Skeletal muscle cell (primary cell): ENCODE measurements at places on chromosomes 2 and 18.

GRCh38 chr2:17589406-17590035, 49.0 kb downstream of the VSNL1 start:
- no peak for DNase-seq

DNA sequence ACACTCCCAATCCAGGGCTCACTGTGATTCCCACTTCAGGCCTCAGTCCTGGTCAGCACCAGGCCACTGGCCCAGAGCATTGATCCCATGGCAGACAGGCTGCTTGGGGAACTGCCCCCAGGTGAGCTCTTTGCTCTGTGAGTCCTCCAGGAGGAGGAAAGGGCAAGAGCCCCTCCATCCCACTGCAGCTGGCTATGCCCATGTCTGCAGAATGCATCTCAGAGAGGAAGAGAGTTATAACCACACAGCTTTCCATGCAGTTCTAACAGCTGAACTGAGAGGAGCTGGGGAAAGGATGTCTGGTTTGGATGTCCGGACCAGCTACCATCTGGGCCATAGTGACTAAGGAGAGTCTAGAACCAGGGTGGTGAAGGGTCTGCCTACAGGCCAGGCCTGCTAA, 230.3 kb downstream of the DYSF start:
- DNase-seq: no peak

DNA sequence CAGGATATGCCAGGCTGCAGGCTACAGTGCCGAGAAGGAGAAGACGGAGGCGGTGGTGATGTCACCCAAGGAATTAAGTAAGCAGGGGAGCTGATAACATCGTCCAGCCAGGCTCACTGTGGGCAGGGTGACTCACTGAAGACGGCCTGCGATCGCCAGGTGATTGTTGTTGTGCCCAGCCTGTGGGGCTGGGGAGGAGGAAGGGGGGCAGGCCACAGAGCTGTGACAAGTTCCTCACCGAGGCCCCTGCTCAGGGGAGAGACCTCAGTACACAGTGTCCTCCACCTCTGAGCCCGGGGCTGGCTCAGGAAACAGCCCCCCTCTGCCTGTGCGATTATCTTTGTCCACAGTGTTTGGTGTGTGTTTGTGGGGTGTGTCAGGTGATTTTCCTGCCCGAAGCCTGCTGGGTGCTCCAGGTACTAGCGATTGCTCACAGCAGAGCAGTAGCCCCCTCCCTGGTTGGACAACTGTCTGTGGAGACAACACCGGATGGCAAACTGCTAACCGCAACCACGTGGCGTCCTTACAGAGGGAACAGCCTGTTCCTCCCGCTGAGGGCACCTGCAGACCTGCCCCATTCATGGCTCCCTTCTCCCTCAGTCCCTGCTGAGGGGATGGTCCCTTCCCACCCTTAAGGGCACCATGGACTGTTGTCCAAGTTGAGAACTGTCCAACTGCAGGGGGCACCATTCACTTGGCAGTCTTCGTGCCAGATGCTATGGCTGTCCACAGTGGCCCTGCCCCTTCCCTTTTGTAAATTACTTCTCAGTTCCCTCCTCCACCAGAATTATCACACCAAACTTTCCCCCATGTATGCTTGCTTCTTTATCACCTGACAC, 95.1 kb downstream of the ZFP36L2 start:
- peak; percentile 58 for DNase-seq

- DNase-seq: no peak
Measured at GRCh38 chr2:240990726-240991377, 7.6 kb upstream of the SNED1 start.

GRCh38 chr2:107078584-107078983, 192.6 kb upstream of the ST6GAL2 start:
- DNase-seq: no peak

DNA sequence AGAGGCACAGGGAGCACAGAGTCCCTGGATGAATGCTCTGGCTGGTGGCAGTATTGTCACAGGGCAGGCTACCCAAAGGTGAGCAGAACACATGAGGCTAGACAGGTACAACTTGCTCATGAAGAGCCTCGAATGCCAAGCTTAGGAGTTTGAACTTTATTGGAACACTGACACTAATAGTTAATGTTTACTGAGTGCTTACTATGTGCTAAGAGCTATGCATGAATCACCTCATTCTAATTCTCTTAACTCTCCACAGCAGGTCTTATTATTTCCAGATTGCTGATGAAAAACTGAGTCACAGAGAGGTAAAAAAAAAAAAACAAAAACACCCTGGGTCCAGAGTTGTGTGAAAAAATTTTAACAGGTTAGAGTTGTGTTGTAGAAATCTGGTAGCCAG, 6.1 kb upstream of the EMX1 start:
- DNase-seq: no peak

GRCh38 chr2:226478109-226478809, 321.4 kb downstream of the IRS1 start:
- DNase-seq: peak; percentile 87

DNA sequence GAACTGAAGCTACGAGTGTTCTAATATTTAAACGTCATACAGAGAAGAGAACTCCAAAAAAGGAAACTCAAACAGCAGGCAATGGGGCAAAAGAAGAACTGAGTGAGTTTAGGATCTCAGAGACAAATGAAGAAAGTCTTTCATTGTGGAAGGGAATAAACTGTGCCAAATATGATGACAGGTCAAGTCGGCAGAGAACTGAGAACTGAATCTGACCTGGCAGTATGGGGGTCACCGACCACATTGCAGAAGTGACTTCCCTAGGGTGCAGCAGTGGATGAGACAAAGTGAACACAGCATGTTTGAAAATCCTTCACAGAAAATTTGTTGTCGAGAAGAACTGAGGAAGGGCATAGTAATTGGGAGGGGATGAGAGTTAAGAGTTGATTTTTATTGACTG, 55.9 kb downstream of the TTC21B start:
- no peak for DNase-seq

GRCh38 chr2:84838434-84839145, 42.3 kb downstream of the TRABD2A start:
- DNase-seq: no peak

DNA sequence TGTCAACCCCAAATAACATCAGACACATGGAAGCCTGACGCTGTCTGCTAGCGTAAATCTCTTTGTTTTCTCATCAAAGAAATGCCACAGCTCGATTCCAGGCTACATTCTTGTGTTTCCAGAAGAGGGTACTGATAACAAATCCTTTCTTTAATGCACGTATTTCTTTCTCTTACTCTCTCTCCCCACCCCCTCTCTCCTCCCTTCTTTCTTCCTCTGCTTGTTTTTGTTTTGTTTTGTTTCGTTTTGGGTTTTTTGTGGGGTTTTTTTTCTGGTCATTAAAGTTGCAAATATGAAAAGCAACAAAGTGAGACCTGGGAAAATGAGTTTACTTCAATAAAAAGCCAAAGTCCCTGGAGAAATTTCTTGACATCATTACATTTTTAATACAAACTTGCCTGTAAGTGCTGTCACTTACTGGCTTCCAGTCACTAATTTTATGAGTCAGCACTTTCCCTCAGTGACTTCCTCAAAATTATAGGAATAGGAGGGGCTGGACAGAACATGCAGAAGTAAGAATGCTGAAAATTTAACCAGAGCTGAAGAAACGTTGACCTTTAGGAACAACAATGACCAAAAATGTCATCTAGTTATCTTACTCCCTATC, 106.7 kb upstream of the NABP1 start:
- peak; percentile 36 for DNase-seq

- DNase-seq: no peak
Measured at GRCh38 chr2:129722306-129723019, 257.0 kb upstream of the RAB6C start.

GRCh38 chr2:127675331-127676261, at the start of gene LIMS2:
Gene LIMS2 (minus strand): TSS chr2:127675530. CDS start chr2:127675024, 506 bp downstream.
- DNase-seq: no peak

DNA sequence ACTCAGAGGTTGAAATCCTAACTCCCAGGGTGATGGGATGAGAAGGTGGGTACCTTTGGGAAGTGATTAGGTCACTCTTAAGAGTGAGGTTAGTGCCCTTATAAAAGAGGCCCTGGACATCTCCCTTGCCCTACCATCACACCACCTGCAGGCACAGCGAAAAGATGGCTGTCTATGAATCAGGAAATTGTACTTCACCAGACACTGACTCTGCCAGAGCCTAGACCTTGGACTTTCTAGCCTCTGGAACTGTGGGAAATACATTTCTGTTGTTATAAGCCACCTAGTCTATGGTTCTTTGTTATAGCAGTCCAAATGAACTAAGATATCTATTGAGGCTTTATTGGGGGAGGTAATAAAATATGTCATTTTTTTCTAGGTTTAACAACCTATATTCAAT, 203.6 kb downstream of the SLC8A1 start:
- no peak for DNase-seq

- peak; percentile 6 for DNase-seq
Measured at GRCh38 chr2:232781765-232782164, 5.4 kb upstream of the KCNJ13 start.

DNA sequence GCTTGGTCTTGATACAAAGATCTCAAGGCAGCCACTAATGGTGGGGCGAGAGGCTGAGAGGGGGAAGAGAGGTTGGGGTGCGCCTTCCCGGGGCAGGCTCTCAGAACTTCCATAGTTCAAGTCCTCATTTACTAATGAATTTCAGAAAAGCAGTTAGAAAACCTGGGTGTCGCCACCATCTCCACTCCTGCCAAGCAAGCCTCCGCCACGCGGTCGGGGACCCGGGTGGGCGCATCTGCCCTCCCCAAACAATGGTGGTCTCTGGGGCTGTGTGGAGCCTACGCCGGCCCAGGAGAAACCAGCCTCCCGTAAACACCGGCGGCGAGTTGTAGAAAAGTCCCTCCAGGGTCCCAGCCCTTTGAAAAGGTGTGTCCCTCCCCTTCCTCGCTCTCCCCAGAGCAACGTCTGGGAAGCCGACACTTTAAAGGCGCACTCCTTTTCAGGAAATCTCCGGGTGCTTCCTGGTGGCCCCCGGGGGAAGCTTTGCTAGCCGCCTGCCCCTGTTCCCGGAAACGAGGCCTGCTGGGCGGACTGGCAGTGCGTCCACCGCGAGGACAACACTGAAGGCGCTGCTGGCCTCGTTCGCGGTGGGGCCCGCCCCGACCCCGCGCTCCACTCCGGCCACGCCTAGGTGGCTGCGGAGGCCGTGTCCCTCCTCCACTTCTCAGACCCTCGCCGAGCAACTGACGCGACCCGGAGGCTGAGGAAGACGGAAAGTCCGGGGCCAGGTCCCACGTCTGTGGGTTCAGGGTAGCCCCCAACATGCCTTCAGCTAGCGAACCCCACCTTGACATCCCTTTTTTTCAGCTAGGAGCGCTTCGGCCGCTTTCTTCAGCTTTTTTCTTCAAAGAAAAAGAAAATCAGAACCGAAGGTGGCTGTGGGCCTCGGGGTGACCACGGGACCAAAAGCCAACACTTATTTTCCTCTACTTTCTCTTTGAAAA, 16.8 kb downstream of the EVX2 start:
- no peak for DNase-seq

GRCh38 chr2:218387369-218388194, 5.5 kb downstream of the SLC11A1 start:
- DNase-seq: no peak

GRCh38 chr2:26792720-26793119, 6.9 kb downstream of the CENPA start:
- no peak for DNase-seq

DNA sequence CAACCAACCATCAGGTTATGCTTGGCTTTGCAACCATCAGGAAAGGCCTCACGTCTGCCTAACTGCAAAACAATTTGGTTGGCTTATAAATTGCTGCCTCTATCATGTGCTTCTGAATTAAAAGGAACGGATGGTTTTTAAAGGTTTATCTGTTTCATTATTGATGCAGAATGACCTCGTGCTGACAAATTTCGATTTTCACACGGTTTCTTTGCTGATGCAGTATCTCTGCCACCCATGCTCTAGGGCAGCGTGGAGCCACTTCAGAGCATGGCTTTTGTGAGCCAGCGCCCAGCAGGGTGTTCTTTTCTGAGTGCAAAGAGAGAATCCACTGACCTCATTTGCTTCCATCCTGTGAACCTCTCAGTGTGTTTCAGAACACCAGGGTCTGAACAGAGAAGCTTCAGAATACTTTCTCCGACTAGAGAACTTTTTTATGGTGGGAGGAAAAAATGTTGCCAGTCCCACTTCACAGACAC, 143.1 kb upstream of the L3MBTL4 start:
- DNase-seq: no peak

DNA sequence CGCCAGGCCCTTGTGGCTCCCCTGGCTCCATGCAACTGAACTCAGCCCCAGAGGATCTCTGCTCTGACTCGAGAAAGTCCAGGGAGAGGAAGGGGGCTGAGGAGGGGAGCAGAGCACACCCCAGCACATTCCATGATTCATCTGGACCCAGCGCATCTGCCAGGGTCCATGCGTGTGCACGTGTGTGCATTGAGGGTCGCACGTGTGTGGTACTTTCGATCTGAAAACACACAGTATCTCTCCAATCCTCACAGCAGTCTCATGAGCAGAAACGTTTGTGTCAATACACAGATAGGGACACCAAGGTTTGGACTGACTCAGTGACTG, 146.4 kb upstream of the ID2 start:
- DNase-seq: no peak

GRCh38 chr2:44075541-44075940, 79.8 kb upstream of the LRPPRC start:
- peak; percentile 60 for DNase-seq

- DNase-seq: no peak
Measured at GRCh38 chr2:217757108-217757463, 245.7 kb downstream of the TNS1 start.

DNA sequence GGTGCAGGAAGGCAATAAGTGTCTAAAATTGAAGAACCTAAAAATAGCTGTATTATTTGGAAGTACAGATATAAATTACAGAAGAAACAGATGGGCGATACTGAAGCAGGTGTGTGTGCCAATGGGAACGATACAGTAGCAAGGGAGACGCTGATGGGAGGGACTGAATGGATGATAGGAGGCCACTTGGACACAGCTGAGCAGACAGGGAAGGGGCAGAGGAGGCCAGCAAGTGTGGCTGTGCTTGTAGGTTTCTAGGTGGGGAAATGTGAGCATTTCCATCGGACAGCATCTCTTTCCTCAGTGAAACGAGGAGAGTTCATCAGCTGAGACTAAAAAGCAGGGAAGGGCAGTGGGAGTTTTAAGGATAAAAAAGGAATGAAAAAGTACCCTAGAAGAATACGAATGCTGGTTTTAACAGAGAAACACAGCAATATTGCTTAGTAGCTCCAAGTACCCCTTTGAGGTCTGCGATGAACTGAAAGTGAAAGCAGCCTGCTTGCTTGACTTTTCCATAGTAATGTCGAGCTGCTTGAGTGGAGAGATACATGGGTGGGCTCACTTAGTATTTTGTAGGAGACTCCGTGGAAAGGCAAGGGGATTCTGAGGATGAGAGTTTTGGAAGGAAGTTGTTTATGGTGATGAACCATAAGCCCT, 91.7 kb upstream of the EPC2 start:
- no peak for DNase-seq
